ENCODE measurements at places on chromosomes 6 and 20.

- DNase-seq = no peak
These were observed 36.1 kb downstream of the NUS1 start for GRCh38 chr6:117711369-117711768.

- DNase-seq = no peak
These were observed 198.1 kb downstream of the MYLK4 start for GRCh38 chr6:2552526-2553154.

- no peak for DNase-seq
These were observed 230.9 kb downstream of the FOXC1 start for GRCh38 chr6:1840491-1841121.

DNA sequence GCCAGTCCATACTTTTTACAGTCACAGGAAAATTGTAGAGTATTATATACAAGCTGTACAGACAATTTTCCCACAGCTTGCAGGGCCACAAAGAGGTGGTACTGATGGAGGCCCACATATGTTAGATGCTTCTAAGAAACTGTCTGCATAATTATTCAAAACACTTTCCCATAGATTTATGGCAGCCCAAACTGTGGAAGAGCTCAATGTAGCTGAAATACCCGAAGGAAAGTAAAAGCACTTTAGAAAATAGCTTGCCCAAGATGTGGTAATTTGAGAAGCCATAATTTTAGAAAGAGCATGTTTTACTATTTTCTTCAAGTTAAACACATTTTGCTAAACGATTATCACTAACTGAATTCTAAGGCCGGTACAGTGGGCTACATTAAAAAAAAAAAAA lies 36.9 kb downstream of the GMDS start:
- DNase-seq = no peak
